ENCODE measurements at places on chromosomes 7 and 10. TPM values are rescaled to one million over a fixed set of nuclear protein-coding genes. Genes with fewer than 3 reads are reported as not detected.

- no peak for DNase-seq
These were observed 42.2 kb upstream of the SLC29A3 start for GRCh38 chr10:71276873-71277272.

DNA sequence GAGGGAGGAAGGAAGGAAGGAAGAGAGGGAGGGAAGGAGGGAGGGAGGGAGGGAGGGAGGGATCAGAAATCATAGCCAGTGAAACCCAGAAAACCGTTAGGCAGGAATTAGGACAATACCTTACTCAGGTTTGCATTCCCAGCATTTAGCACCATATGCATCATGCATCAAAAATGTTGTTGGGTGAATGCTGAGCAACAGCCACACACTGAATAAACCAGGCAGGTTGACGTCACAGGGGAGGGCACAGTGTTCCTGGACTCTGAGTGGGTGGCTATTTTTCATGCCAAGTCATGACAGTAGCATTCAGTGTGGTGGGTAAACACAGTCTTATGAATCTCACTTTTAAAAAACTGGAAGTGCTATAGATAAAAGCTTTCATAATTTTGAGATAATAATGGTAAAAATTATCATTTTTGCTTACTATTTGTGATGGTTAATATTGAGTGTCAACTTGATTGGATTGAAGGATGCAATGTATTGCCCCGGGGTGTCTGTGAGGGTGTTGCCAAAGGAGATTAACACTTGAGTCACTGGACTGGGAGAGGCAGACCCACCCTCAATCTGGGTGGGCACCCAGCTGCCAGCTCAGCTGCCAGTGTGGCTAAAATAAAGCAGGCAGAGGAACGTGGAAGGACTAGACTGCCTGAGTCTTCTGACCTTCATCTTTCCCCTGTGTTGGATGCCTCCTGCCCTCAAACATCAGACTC lies 199.1 kb upstream of the PRKCQ start:
- DNase-seq: no peak

- DNase-seq: no peak
These were observed 63.7 kb upstream of the ZPBP start for GRCh38 chr7:50156706-50157105.

GRCh38 chr10:58243269-58243668 lies 24.4 kb downstream of the IPMK start:
- no peak for DNase-seq

OR2A42 gene
- polyA plus RNA-seq: 0.34 TPM
